Naive thymus-derived CD8-positive, alpha-beta T cell (primary cell): ENCODE measurements at places on chromosomes 1 and 21. TPM values are rescaled to one million over a fixed set of nuclear protein-coding genes. Genes with fewer than 3 reads are reported as not detected.

The KLHDC8A gene
- polyA plus RNA-seq: not detected

The TCEA3 gene
- polyA plus RNA-seq: 22.5 TPM

The FAM110D gene
- not detected for polyA plus RNA-seq

The ADAMTS1 gene
- 0.45 TPM for polyA plus RNA-seq

The DMBX1 gene
- polyA plus RNA-seq: not detected

The HORMAD1 gene
- not detected for polyA plus RNA-seq

The HSPA6 gene
- not detected for polyA plus RNA-seq

The NBPF6 gene
- polyA plus RNA-seq: not detected

The PADI2 gene
- polyA plus RNA-seq: not detected

The CLEC20A gene
- not detected for polyA plus RNA-seq

The PRRX1 gene
- polyA plus RNA-seq: not detected

The PROX1 gene
- not detected for polyA plus RNA-seq

The LAPTM5 gene
- polyA plus RNA-seq: 561 TPM

The PADI4 gene
- 10.7 TPM for polyA plus RNA-seq

The CADM3 gene
- polyA plus RNA-seq: not detected

The TMED5 gene
- polyA plus RNA-seq: 18.0 TPM
